ENCODE measurements at places on chromosomes 5 and 9.

DNA sequence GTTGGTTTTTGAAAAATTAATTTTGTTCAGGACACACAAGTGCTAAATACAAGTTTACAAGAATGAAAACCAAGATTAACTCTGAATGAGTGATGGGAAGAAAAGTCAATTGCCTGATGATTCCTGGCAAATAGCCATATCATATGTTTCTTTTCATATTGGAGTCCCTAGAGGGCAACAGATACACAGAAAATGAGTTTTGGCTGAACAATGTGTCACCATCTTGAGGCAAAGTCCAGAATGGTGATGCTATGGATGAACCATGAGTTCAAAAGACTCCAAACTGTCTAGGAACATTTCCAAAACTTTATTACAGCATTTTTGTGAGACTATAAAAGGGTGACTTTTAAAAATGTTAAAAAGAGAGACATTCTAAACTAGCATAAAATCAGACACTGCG lies 382.9 kb downstream of the TMEM161B start:
- no peak for DNase-seq

- DNase-seq = peak; percentile 74
Measured at GRCh38 chr5:134124289-134125038, 10.0 kb downstream of the TCF7 start.

- DNase-seq = no peak
Measured at GRCh38 chr5:79005151-79005550, 20.0 kb upstream of the ARSB start.

- no peak for DNase-seq
Measured at GRCh38 chr9:3118081-3118480, 274.2 kb upstream of the PUM3 start.

DNA sequence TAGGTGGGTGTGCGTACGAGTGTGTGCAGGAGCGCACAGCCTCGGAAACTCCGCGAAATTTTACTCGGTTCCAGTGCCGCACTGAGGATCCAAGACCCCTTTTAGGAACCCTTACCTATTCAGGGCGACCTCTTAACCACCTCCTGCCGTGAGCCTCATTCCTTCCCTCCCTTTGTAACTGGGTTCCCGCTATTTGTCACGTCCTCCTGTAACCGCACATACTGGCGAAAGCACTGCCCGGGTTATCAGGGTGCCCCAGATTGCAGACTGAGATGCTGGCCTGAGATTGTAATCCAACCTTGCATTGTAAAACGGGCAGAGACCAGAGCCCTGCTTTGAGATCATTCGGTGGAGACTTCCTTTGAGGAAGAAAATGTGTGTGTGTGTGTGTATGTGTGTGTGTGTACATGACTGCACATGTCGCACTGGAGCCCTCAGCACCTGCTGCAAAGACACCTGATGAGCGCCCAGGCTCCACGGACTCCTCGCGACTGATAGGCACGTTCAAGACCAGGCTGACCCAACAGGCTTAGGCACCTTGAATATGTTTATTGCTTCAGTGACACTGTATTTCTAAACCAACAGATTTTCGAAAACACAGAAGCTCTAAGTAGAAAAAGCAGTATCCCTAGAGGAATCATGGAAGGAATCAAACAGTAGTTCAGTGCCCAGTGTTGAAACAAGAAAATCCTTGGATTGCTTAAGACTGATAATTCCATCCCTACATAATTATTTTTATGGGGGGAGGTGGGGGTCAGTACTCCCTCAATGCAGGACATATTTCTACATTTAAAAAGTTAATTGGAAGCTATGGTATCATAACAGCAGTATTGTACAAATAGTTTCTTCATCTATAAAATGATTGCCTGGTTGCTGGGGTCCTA lies 86.5 kb upstream of the TNFAIP8 start:
- DNase-seq = peak; percentile 55

DNA sequence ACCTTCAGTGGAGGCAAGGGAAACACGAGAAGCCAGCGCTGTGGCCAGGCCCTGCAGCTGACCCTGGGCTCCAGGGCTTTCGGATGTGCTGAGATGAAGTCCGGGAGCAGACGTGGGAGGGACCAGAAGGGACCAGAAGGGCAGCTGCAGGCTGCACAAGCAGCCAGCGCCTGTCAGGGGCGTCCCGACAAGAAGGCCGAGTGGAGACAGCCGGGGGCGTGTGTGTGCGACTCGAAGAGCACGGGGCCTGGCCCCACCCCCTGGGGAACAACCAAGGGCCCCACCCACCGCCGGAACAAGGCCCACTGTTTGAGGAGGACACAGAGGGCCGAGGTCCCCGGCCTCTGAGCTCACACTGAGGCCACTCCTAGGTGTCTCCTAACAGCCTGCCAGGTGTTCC lies 31.4 kb downstream of the SLC12A7 start:
- DNase-seq = no peak

DNA sequence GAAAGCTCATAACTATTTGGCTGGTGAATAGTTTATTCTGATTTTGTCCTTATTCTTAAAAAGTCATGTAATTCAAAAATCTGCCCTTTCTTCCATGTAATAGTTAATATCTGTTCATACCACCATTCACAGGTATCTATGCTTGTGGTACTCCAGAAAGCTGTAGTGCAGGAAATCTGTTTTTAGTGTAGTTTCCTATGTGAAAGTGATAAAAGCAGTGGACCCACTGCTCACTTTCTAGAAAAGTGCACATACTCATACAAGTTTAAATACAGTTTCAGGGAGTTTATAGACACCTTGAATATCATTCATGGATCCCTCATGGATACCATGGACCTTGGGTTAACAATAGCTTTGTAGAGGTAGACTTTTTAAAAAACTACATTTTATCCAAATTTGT lies 20.2 kb downstream of the PBX3 start:
- no peak for DNase-seq

- peak; percentile 16 for DNase-seq
Measured at GRCh38 chr5:168357876-168358275, 66.4 kb downstream of the WWC1 start.

- DNase-seq = no peak
Measured at GRCh38 chr9:19381656-19382055, 1.6 kb upstream of the RPS6 start.

DNA sequence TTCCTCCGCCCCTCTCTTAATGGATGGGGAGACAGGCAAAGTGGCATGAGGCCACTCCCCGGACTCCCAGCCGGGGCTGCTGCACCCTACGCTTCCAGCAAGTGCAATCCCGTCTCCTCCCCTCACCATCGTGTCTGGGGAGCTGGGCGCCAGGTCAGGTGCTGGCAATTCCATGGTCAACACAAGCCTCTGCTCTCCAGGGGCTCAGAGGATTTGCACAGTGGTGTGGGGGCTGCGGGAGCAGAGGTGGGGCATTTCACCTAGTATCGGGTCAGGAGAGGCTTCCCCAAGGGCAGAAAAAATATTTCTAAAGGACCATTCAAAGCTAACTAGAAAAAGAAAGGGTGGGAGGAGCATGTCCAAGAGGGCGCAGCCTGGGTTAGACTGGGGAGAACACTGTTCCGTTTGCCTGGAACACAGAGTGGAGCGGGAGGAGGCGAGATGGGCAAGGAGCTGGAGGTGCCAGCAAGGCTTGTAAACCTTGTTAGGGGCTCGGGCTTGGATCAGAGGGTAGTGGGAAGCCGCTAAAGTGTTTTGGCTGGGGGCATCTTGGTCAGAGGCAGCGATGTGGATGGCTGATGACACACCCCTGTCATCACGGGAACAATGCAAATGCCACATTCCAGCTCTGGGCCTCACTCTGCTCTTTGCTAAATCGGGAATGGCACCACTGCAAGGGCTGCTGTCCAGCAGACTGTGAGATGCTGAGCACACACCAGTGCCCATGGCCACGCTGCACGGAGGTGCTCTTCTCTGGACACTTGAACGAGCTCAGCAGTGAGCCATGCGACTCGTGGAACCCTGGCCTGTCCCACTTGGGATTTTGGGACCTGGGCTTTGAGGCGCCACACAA lies 191.7 kb downstream of the CDK5RAP2 start:
- no peak for DNase-seq

DNA sequence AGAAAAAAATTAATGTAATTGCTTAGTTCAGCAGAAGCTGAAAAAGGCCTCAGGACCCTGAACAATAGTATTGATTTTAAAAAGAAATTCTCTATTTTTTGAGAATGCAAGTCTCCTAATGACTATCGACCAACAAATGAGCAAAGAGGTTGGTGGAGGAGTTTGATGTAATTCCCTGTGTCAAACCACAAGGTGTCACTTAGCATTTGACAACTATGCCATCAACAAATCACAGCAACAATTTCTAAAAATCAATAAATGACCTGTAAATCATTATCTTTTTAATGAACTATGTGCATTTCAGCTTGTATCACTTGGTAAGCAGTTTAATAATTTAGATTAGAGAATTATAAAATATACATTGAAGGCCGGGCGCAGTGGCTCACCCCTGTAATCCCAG lies 133.7 kb downstream of the PRELID2 start:
- no peak for DNase-seq

GRCh38 chr9:114395334-114395617 lies 7.5 kb upstream of the AKNA start:
- no peak for DNase-seq

DNA sequence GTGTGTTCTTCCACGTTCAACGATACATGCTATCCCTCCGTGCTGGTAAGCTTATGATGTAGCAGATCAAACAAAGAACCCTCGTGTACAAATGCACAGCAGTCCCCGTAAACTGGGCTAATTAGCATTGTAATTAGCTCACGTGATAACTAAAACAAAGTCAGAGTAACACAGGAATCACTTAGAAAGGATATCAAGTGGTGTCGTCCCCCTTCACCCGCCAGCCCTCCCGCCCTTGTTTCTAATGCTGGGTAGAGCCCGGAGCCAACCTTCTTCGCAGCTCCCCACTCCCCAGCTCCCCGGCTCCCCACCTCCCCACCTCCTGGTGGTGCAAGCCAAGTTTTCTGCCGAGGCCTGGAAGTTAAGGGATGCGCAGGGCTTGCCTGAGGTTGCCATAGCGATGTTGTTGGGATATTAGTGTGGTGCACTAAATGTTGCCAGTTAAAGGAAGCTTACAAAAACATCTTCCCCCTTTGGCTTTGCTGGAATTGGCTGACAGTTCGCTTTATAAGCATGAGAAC lies 357.9 kb upstream of the CCNH start:
- DNase-seq = no peak

DNA sequence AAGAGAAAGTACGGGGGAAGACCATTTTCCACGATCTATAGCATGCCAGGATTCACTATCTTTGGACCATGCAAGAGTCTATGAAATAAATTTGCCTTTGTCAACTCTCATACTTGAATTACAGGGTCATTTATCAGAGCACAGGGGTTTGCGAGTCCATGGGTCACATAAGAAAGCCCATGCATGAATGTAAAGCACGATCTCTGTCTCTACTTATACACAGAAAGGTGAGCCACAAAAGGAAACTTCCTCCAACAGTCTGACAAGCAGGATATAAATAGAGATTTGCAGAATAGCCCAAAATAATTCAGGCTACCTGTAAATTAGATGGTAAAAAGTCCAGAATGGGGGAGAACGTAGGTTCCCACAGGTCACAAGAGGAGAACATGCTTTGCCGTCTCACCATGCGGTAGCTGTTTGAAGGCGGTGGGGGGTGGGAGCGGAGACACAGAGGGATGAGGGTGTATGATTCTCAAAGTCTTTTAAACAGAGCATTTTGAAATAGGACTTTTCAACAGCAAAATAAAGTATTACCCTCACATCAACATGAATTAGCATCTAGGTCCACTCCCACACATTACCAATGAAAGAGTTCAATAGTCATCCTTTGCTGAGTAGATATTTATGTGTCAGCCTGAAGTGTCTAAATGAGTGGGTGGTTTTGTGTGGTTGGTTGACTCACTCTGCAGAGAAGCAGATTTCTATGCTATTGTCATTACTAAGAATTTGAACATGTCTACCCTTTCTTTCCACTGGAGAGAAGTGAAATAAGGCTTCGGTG lies 279.7 kb downstream of the EBF1 start:
- no peak for DNase-seq

DNA sequence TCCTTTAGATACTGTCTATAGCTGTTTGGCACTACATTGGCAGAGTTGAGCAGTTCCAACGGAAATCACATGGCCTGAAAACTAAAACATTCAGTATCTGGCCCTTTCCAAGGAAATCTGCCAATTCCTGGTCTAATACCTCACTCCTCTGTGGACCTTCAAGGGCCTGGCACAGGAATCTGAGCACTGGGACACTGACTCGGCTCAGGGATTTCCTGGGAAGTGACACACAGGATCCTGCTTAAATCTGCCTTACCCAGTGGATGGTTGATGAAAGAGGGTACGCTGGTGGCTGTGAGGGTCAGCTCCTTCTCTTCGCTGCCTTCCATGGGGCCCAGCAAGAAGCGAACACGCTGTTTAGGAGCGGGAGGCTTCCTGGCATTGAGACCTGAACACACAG lies 904 bp downstream of the TRUB2 start:
- DNase-seq = no peak

- no peak for DNase-seq
Measured at GRCh38 chr5:110916381-110917049, 155.0 kb upstream of the TSLP start.

DNA sequence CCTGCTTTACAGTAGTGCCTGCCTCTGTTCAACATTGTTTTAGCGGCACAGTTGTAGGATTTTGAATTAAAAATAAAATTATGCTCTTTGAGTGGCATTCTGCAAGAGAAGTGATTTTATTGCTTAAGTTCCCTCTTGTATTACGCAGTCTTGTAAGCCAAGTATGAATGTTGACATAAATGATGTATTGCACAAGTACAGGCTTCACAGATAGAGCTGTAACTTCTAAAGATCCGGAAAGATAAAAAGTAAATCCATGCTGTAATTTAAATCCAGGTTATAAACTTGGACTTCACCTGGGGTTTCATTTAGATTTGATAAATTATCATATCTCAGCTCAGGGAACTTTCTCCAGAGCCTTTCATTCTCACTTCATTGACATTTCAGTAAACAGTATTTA lies 1114.7 kb downstream of the PTPRD start:
- DNase-seq = no peak

DNA sequence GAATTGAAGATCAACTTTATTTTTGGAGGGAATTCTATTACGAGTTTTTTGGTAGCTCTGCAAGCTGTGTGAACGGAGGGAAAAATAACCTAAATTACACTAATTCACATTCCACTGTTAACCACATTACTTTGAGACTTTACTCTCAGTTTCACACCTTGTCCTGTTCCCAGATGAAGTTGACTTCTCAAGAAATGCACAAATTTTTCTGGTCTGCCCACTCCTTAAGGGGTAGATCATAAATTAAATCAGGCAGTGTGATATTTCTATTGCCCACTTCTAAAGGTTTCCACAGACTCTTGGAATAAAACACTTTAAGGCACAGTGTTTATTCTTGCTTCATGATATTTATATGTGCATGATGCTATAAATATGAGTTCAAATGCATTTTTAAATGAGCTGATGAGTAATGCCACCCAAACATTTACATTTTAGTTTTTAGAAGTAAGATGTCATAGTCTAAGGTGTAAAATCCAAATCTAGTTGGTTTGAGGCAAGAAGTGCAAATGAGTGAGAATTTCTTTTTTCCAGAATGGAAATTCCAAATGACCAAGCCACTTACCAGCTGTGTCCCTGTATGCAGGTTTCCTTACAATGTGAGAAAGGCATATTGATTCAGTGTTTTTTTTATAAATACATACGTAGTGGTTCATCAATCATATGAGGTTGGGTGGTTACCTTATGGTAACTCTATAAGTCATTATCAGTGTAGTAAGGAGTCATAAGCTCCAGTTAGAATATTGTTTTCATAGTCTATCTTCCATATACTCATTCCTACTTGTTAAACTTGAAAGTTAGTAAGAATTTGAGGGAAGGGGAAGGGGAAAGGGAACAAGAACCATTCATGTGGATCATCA lies 437.7 kb upstream of the MEF2C start:
- DNase-seq = no peak

GRCh38 chr5:176166427-176166826 lies 71.8 kb upstream of the SIMC1 start:
- no peak for DNase-seq

- no peak for DNase-seq
Measured at GRCh38 chr5:97838214-97838613, 655.2 kb upstream of the RIOK2 start.
